Mesenteric fat pad (tissue), 1 donor: ENCODE measurements at places on chromosomes 1 and 21. TPM values are rescaled to one million over a fixed set of nuclear protein-coding genes. Genes with fewer than 3 reads are reported as not detected.

Gene SAMSN1
- 42.4 TPM for total RNA-seq

Gene GSTM5
- 13.1 TPM for total RNA-seq

- no peak for DNase-seq
Measured at GRCh38 chr1:235342039-235342438, 13.7 kb downstream of the GGPS1 start.

- DNase-seq = no peak
Measured at GRCh38 chr1:222653178-222653827, 35.4 kb downstream of the MIA3 start.

DNA sequence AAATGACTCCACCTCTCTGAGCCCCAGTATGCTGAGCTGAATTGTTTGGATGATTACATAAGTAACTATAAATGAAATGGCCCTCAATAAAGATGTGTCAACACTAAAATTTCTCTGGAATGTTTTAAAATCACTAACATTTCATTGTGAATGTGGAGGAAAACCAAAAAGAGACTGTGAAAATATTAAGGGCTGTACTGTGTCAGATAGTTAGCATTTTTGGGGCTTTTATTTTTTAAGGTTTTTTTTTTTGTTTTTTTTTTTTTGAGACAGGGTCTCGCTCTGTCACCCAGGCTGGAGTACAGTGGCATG, 6.3 kb downstream of the MYOC start:
- DNase-seq = no peak
